ENCODE measurements at places on chromosomes 16 and 17.

GRCh38 chr17:38893113-38893512, 23.3 kb downstream of the LASP1 start:
- DNase-seq: no peak

GRCh38 chr16:73171901-73172240, 123.9 kb upstream of the ZFHX3 start:
- no peak for DNase-seq

DNA sequence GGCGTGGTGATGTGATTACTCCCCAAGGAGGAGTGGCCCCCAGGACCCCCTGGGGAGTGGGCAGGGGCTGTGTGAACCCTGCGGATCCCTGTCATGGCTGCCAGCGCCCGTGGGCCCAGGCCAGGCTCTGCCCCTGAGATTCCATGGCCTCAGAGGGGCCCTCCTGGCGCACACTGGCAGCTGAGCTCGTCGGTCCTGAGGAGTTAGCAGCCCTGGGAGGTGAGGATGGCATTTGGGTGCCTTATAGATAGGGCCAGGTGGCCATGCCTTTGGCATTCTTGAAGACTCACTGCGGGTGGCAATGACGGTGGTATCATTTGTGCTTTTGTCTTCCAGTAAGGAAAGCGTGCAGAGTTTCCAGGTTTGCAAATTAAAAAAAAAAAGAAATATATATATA, 146.8 kb upstream of the GSE1 start:
- DNase-seq: no peak

DNA sequence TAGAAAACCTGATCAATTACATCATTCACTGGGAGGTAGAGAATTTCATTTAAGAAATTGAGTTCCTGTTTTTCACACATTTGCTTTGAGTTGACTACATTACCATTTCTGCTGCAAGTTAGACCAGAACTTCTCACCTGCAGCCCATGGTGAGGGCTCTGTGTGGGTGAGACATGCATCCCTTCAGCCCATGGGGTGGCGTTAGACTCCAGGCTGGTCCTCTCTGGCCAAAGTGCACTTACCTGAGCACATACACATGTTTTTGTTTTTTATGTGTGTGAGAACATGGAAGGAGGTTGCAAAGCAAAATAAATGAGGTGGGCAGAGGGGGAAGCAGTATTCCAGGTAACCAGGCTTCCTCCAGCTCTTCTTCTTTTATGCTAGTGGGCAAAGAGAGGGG, 470.2 kb downstream of the PMP22 start:
- no peak for DNase-seq

GRCh38 chr16:79482011-79482410, 118.5 kb downstream of the MAF start:
- DNase-seq: no peak

- DNase-seq: no peak
Observed at GRCh38 chr16:66682271-66682670, 14.3 kb downstream of the CMTM4 start.

DNA sequence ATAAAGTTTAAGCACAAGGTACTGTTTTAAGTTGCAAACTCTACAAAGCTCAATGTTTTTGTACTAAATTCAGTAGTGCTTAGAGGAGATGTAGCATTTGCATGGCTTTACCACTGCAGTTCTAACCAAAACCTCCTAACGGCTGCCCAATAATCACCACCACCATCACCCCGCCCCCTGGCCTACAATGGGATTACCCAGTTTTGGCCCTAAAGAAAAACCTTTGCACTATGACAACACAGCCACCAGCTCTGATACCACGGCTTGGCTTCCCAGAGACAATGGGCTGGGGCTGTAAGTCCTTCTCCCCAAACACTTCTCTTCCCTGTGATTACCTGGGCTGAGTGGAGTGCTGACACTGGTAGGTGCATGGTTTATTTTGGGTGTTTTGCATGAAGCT, 58.4 kb upstream of the MTMR4 start:
- no peak for DNase-seq

GRCh38 chr16:88966986-88967829, 9.8 kb downstream of the CBFA2T3 start:
- no peak for DNase-seq

GRCh38 chr16:20610211-20610891, 34.2 kb upstream of the ACSM2B start:
- no peak for DNase-seq

DNA sequence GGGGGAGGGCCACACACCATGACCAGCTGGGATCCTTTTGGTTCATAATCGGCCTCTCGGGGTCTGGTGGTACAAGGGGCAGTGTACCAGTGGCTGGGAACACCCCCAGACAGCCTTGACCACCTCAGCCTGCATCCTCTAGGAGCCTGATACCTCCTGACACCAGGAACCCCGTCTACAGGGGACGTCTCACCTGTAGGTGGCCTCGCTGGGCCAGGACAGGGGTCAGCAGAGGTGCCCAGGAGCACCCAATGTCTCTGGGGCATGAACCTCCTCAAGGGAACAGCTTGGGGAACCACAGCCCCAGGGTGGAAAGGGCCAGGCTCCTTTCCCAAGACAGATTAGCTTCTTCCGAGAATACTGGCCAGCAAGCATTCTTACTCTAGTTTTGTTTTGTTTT, 2.5 kb upstream of the METRNL start:
- DNase-seq: no peak

GRCh38 chr17:4899341-4900230, at the start of gene C17orf107:
Gene C17orf107 (plus strand): TSS chr17:4899536. CDS start chr17:4899763, 227 bp downstream.
- peak; percentile 99 for DNase-seq

DNA sequence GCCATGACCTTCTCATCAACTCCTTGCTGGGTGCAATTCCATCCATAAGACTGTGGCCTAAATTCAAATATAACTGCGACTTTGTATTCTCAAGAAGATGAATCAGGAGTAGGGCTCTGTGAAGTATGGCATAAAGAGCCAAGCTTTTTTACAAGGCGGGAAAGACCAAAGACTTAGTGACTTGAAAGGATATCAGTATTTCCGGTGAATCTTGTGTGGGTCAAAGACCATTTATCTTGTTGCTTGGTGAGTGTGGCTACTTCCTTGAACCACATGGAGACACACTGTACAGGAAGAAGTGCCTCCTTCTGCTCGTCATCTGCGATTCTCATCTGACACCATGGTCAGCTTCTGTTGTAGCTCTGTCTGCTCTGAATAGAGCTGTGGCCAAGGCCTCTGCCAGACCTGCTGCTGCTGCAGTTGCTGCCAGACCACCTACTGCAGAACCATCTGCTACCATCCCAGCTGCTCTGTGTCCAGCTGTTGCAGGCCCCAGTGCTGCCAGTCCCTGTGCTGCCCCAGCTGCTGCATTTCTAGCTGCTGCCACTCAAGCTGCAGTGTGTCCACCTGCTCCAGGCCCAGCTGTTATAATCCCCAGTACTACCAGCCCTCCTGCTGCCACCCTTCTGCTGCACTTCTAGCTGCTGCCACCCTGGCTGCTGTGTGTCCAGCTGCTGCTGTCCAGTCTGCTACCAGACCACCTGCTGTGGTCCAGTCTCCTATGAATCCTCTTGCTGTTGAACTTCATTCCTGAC, 6.1 kb upstream of the KRTAP2-4 start:
- DNase-seq: no peak

DNA sequence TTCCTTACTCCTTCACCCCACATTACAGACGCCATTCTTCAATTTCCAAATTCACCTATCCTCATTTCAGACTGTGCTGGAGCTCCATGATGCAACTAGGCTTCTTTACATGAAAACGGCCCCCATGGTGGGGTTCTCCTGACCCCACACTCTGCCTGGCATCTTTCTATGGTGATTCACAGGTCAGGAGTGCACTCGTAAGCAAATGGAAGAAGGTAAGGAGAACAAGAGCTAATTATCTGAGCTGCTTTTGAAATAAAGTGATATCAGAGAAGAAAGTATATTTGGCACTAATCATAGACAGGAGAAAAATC, 27.5 kb upstream of the SUPT4H1 start:
- DNase-seq: no peak

GRCh38 chr17:35747540-35748017, 5.5 kb downstream of the GAS2L2 start:
- DNase-seq: peak; percentile 79

DNA sequence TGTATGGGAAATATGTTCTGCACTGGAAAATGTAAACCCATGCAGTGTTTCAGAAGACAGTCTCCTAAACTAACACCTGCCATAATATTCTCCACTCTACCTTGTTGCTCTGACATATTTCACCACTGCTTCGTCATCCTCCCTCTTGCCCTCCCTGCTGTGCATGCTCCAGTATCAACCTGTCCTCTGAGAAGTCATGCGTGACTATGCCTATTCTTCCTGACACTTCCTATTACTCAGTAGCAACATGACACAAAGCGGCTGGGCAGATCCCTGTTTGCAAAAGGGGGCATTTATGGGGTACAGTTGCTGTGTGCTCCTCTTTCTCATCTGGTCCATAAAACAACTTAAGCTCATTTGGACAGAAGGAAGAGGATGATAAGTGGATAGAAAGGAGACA, 805.6 kb upstream of the EEF2KMT start:
- no peak for DNase-seq

- DNase-seq: no peak
Observed at GRCh38 chr16:86905302-86905701, 327.0 kb downstream of the FOXL1 start.

GRCh38 chr16:58306327-58306726, 11.5 kb upstream of the PRSS54 start:
- DNase-seq: peak; percentile 57

- no peak for DNase-seq
Observed at GRCh38 chr17:43900858-43901754, 6.2 kb downstream of the MPP2 start.

- no peak for DNase-seq
Observed at GRCh38 chr17:39244016-39244599, 18.4 kb upstream of the STAC2 start.

- DNase-seq: no peak
Observed at GRCh38 chr17:73782641-73783381, 138.6 kb upstream of the SDK2 start.

DNA sequence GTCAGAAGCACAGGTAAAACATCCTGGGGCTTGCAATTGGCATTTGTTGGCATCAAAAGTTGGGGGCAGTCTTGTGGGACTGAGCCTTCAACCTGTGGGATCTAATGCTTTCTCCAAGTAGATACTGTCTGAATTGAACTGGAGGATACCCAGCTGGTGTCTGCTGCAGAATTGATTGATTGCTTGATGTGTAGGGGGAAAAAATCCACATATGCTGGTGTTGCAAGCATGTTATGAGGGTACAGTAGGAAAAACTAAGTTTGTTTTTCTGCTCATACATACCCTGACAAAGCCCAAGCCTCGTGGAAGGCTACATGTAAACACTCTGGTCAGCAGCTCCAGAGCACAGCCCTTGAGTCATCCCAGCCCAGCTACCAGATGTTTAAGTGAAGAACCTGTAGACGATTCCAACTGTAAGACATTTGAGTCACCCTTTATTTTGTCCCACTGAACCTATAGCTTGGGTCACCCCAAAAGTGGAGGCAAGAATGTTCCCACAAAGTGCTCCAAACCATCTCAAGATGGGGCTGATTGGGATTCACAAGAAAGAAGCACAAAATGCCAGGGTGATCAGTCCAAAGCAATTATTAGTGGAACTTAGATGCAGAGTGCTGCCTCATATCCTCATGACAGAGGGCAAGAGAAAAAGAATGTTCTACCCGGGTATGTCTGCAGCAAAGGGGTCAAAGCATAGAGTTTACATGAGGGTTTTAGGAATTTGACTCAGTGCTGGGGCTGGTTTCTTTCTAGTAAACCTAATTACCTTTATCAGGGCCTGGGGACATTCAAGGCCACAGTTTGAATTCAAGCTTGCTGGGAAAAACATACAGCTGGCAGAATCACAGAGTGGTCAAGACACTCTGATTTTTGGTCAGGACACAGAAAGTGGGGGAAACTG, 9.6 kb upstream of the APPBP2 start:
- DNase-seq: no peak

DNA sequence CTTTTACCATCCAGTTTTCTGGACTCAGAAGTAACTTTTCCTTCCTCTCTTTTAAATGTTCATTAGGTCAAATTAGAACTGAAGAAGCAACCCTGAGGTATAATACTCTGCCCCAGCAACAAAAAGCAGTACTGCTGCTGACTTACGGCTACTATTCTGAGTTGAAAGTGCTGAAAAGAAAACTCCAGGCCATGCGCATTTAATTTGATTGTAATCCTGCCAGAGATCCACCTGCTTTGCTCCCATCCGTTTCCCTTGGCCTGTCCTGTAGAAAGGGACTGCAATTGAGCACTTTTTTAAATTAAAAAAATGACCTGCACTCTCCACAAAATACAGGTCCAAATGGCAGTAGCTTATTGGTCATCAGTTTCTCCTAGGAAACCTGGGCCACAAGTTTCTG, 61.6 kb downstream of the PITPNC1 start:
- no peak for DNase-seq

DNA sequence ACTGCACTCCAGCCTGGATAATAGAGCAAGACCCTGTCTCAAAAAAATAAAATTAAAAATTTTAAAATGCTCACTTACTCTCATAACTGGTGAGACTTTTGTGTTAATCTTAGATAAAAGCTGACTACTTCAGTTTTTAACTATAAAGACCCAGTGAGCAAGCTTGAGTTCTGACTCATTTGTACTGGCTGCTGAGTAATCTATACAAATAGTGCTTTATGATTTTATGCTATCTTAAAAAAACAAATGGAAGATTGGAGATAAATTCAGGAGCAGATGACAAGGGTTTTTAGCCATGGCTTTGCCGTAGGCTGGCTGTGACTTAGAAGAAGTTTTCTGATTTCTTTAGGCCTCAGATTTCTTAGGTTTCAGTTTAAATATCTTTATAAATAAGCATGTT, 30.5 kb downstream of the SNTB2 start:
- DNase-seq: peak; percentile 3

DNA sequence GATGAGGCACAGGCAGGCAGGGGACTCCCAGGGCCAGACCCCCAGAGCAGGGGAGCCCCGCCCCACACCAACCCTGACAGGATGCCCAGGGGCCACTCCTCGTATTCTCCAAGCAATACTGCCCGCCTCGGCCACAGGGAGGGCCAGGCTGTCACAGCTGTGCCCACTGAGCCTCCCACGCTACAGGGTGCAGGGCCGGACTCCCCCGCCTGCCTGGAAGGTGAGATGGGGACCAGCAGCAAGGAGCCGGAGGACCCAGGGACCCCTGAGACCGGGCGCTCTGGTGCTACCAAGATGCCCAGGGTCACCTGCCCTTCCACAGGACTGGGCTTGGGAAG, 18.8 kb upstream of the ZFPM1 start:
- no peak for DNase-seq

- DNase-seq: peak; percentile 43
Observed at GRCh38 chr16:12538667-12539091, 265.0 kb downstream of the CPPED1 start.

Data from activated T-cell treated with anti-CD3 and anti-CD28 coated beads, Interleukin-2, amount 50 U/mL, for 72 hours (primary cell).